ENCODE measurements at places on chromosomes 6 and 20.
A peak's percentile ranks its signal among the peaks of the same experiment; 100 is the strongest.

DNA sequence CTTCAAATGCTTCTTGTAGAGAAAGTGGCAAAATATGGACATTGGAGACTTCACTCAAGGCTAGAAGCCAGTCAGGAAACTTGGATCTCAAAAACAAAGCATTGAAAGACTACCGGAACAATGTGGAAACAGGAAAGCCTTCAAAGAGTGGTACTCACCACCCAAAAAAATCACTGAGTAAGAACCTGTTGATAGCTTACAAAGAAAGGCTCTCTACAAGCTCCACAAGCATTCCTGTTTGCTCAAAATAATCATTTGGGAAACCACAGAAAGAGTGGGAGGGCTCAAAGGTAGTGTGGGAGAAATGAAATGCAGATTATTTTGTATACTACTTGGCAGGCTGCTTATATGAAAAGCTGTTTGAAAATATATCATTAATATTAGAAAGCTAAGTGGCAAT lies 9.5 kb upstream of the DST start:
- no peak for DNase-seq

DNA sequence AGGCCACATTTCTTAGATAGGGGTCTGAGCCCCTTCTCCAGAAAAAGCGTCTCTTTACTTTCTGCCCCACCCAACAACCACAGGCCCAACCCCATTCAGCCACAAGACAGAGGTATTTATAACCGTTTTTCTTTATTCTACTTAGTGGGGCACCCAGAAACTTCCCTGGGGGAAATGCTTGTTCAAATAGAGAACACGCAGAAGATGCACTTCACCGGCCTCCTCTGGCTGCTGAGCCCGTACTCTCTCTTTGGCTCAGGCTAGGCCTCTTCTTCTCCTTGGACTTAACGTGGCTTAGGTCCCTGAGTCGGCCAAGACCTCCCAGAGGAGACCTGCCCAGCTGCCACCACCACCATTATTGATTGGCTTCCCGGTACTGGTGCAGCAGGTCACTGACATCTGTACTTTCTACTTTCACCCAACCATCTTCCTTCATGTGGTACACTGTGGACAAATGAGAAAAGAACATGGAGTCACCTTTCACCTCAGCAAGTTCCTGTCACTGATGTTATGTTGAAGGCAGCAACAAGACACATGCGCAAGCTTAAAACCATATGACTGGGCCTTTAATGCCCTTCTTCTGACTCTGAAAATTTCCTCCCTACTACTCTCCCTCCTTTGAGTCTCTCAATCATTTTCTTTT lies 2.2 kb upstream of the TAP2 start:
- DNase-seq = no peak

DNA sequence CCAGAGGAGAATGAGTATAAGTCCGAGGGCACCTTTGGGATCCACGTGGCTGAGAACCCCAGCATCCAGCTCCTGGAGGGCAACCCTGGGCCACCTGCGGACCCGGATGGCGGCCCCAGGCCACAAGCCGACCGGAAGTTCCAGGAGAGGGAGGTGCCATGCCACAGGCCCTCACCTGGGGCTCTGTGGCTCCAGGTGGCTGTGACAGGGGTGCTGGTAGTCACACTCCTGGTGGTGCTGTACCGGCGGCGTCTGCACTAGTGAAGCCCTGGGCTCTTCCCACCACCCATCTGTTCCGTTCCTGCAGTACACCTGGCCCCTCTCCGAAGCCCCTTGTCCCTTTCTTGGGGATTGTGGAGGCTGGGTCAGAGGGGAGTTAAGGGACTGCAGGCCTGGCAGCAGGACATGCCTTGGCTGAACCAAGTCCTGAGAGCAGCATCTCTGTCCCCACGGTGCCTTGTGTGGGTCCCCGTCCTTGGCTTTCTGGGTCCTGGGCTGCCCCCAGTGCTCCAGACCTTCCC lies 19.3 kb downstream of the MAVS start:
- no peak for DNase-seq

DNA sequence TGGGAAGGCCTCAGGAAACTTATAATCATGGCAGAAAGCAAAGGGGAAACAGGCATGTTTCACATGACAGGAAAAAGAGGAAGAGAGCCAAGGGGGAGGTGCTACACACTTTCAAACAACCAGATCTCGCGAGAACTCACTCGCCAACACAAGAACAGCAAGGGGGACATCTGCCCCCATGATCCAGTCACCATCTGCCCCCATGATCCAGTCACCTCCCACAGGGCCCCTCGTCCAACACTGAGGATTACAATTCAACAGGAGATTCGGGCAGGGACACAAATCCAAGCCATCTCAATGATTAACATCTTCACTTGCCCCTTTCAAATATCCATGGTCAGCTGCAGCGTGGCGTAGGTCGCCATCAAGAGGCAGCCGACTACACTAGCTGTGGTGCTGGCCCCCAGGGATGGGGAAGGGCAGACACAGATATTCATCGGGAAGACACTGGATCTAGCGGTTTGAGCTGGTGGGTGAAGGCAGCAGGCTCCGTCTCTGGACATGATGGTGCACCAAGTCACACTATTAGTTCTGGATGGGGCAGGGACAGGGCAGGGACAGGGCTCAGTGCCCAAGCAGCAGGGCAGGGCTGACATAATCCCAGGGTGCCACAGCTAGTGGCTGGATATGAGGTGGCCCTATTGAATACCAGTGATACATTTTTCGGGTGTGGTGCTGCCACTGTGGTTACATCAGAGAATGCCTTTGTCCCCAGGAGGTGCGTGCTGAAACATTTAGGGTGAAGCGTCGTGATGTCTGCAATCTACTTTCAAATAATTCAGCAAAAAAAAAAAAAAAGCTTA lies 31.6 kb downstream of the TUBB2B start:
- DNase-seq = peak; percentile 74

DNA sequence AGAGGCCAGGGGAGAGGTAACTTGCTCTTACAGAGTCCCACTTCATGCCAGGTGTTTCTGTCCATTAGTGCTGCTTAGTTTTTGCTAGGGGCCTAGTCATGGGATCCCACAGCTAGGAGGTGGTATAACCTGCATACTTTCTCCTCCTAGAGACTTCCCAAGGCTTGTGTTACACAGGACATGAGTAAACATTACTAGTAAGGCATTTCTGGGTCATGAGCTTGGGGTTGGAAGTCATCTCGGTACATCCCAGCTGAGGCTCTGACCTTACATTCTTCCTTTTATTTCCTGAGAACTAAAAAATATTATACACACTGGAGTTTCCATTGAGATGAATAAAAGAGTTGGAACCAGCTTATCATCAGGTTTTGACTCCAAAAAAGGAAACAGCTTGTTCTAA lies 20.9 kb upstream of the PNPLA1 start:
- no peak for DNase-seq

GRCh38 chr6:8110117-8110721 lies 7.9 kb upstream of the EEF1E1 start:
- DNase-seq = no peak

GRCh38 chr6:147384029-147384428 lies 124.5 kb upstream of the SAMD5 start:
- DNase-seq = no peak

DNA sequence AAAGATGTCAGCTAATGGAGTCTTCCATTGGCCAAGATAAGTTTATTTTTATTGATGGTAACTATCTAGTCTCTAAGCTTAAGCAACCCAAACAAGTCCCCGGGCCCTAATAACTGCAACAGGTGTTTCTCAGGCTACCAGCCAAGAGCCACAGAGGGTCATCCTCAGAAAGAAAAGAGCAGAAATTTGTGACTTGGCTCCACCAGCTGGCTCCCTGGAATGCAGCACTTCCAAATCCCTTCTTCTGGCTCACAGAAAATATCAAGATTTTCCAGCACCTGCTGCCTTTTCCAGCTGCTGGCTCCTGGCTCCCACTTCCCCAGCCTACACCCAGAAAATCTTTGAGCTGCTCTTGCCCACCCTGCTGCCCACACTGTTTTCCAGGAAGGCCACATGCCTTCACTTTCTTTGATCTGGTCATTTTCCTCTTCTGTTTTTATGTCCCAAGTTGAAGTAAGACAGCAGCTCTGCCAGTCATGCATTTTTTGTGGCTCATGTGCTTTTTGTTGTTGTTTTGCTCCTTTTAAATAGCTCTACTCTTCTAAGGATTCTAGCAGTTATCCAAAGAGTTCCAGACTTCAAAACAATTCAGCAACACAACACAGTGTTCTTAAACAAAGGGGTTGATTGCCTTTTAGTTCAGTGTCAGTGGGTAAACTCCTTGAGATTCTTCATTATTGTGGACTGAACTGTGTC lies 151.0 kb upstream of the SMLR1 start:
- peak; percentile 20 for DNase-seq

- DNase-seq = no peak
These were observed at the start of gene IP6K3 for GRCh38 chr6:33746651-33747100. Gene IP6K3 (minus strand): TSS chr6:33746905. CDS start chr6:33735476, 11,429 bp downstream.

DNA sequence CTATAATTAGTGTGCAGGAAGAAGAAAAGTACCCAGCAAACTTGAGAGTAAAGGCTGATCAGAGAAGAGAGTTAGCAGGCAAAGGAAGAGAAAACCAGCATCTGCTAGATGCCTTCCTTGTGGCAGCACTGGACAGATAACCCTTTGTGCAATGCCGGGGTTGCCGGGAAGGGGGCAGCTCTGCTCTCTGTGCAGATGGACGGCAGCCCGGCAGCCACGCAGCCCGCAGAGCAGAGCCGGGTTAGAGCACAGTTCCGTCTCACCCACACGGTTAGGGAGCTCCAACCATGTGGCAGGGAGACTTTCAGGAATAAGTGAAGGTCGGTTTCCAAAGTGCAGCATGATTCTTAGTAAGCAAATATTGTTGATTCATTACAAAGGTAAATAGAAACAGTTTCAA lies 80.0 kb upstream of the RPS6KA2 start:
- DNase-seq = peak; percentile 33

GRCh38 chr6:164079275-164079600 lies 664.7 kb downstream of the QKI start:
- DNase-seq = no peak

- DNase-seq = peak; percentile 23
These were observed 1.1 kb upstream of the LCA5 start for GRCh38 chr6:79538106-79538971.

GRCh38 chr6:26441977-26442376 lies 1.7 kb downstream of the BTN3A3 start:
- no peak for DNase-seq

DNA sequence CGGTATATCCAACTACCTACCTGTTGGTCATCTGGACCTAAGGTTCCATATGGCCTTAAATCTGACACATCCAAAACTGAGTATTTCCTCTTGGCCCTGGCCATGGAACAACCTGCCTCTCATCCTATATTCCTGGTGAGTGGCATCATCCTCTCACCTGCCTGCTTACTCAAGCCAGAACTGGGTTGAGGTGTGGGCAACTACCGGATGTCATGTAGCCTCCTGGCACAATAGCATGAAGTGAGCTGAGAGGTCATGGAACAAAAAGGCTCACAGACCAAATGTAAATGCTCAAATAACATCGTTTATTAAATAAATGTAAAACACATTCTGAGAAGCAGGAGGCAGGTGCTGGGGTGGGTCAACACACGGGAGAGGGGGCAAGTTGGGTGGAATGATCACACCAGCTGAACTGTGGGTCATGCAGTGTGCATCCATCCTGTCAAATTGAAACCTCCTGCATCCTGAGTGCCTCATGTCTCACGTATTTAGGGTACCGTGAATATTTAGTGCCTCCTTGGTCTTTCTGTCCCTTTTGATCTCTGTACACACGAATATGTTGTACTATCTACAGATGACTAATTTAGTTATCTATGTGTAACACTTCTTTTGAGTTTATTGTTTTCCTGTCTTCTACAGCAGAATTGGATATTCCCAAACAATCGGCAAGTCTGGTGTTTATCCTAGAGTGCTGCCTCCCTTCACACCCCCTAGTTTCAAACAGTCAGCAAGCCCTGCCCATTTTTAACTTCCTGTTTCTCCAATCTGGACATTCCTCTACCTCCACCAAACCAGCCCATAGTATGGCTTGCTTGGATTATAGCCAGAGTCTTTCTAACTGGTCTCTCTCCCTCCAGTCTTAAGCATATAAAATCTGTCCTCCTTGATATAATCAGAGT lies 7.9 kb upstream of the POU5F1 start:
- no peak for DNase-seq

GRCh38 chr6:24795106-24795505 lies 3.6 kb downstream of the ARMH2 start:
- DNase-seq = no peak

GRCh38 chr6:11650025-11650696 lies 112.6 kb downstream of the TMEM170B start:
- no peak for DNase-seq

- peak; percentile 54 for DNase-seq
These were observed 133.2 kb downstream of the SNX5 start for GRCh38 chr20:17835240-17835933.

GRCh38 chr20:2152317-2152716 lies 50.7 kb downstream of the STK35 start:
- DNase-seq = no peak

- no peak for DNase-seq
These were observed 155.8 kb upstream of the AFDN start for GRCh38 chr6:167670938-167671338.

DNA sequence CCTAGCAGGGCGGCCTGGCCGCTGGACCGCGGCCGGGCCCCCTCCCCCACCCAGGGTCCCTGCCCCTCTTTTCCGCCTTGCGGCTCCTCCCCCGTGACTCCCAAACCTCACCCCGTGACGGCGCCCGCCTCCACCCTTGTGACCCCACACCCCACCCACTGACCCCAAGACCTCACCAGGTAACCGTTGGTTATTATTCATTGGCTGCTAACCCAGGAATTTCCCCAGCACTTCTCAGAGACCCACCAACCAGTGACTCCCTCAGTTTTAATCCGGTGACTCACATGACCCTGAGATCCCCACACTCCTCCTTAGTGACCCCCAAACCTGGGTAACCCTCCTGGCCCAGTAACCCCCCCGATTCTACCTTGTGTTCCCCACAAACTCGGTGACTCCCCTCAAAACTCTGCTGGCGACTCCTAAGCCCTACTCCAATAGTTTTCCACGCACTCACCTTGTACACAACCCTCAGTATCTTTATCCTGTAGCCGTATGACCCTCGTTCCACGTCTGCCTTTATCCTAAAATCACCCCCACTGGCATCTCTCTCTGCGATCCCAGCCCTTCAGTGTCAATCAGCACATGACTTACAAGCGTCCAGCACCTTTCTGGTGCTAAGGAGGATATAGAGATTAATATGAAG lies 534 bp downstream of the ZNF76 start:
- DNase-seq = peak; percentile 60

DNA sequence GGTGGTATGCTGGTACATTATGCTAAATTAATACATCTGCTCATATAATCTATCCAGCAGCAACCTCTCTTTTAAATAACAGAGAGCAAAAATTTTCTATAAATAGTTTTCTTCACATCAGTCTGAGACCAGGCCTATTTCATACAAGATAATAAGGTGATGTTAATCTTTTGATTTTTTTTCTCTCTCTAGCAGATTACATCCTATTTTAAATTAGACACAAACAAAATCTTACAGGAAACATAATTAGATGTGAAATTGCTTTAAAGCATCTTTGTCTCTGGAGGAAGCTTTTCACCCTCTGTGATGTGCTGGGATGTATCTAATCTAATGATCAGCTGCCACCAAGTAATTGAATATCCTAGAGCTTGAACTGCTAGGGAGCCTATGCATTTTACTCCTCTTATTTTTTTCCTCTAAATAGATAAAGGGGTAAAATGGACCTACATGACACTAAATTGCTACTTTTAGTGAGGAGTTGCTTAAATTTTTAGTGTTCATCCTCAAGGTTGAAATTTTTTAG lies 165.5 kb downstream of the MANEA start:
- DNase-seq = no peak

- DNase-seq = no peak
These were observed 34.8 kb downstream of the RNASET2 start for GRCh38 chr6:166921570-166921969.

GRCh38 chr6:1757131-1757530 lies 147.4 kb downstream of the FOXC1 start:
- no peak for DNase-seq
